ENCODE measurements at places on chromosomes 12 and 14. TPM values are rescaled to one million over a fixed set of nuclear protein-coding genes. Genes with fewer than 3 reads are reported as not detected.

- DNase-seq, result no peak
These were observed 15.2 kb downstream of the DCAF4 start for GRCh38 chr14:72941286-72941985.

DNA sequence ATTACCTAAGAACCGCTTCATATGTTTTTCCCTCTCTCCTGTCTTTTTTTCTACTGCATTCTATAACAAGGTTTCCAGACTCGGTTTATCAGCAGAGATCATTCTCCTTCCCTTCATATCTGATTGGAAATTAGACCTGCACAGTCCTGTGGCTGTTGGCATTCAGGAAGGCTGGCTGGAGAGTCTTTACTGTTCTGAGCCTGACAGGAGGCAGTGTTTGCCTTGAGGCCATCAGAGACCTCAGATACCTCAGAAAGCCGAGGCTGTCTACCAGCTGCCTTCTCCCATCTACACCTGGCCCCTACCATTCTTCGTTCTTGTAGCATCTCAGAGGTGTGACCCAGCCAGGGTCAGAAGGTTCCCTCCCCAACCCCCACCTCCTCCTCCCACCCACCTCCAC lies 182.0 kb downstream of the CAND1 start:
- DNase-seq, result no peak

- DNase-seq, result no peak
These were observed 41.2 kb downstream of the VEZT start for GRCh38 chr12:95258803-95259202.

DNA sequence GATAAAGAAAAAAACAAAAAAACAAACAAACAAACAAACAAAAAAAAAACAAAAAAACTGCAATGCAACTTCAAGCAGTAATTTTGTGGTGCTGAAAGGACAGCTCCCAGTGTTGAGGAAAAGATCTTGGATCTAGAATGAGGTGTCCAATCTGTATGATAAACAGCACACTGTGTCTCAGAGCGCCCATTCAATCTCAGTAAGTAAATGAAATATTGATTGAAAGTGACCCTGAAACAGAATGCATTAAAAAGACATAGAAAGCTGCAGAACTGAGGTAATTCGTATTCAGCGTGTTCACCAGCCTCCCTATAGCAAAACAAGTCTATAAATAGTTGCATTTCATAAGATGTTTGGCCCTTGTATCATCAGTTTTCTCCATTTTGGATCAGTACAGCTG lies 153.0 kb downstream of the NOVA1 start:
- no peak for DNase-seq

GRCh38 chr14:36430662-36431084 lies 89.4 kb downstream of the NKX2-1 start:
- DNase-seq, result no peak

DNA sequence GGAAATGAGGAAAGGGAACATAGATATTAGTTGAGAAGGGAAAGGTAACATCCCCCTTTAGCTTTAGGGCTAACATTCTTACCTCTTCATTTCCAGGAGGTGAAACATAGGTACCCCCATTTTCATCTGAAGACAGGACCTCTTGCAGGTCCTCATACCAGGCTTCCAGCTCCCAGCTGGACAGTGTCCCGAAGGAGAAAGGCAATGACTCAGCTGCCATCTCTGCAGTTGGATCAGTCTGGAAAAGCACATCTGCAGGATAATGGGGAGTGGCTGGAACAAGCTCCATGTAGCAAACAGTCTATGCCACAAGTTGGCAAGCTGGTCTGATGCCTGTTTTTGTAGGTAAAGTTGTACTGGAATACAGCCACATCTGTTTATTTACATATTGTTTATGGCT lies 3.1 kb downstream of the DDIT3 start:
- DNase-seq, result no peak

DNA sequence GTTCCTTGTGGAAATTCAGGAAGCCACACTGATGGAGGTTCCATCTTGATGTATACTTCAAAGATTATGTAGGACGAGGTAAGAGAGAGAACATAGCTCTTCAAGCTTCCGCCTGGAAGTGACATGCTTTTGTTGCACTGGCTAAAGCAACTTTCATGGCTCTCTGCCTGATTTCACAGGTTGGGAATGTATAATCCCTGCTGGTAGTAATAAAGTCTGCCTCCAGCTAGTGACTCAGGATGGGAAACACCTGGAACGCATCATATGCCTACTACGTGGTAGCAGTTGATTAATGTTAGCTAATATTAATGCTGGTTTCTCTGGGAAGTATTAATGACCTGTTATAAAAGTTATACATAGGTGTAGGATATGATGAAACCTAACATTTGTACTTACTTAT lies 71.1 kb downstream of the PELI2 start:
- no peak for DNase-seq

DNA sequence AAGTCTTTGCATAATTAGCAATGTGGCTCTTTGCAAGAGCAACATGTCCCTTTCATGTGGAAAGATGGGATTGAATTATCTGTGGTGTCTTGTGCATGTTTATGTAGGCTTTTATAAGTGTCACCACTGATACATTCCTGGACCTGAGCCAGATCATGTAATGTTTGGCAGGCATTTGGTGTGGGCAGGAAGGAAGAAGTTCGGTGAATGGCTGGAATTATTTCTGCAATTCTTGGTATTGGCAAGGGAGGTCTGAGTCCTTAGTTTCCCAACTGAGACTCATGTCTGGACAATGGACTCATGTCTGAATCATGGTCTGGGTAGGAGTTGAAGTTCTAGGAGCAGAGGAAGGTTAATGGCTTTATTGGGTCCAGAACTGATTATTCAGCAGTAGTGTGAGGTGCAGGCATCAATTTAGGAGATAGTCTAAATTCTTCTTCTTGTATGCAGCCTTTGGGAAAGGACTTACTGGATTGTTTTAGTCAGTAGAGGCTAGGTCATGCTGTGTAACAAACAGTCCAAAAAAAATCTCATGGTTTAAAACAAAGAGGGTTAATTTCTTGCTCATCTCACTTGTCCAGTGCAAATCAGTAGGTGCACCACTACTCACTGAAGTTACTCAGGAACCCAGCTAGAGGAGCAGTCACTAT lies 186.5 kb upstream of the LHX5 start:
- DNase-seq, result no peak

GRCh38 chr12:215116-215515 lies 1.2 kb upstream of the SLC6A12 start:
- DNase-seq, result no peak

GRCh38 chr12:44717612-44718011 lies 158.5 kb downstream of the NELL2 start:
- DNase-seq, result no peak

GRCh38 chr14:105168979-105169507 lies 467 bp upstream of the JAG2 start:
- peak; percentile 76 for DNase-seq

KIF26A gene
- total RNA-seq, result 53.4 TPM

SAMD15 gene
- 0.30 TPM for total RNA-seq

MMP19 gene
- total RNA-seq, result 1.6 TPM

CFAP251 gene
- total RNA-seq, result 2.9 TPM

FSCB gene
- total RNA-seq, result not detected

CYP27B1 gene
- 3.2 TPM for total RNA-seq

CLEC4C gene
- total RNA-seq, result 0.50 TPM

All from WTC11 (cell line).